ENCODE measurements at places on chromosomes 11 and 22.

GRCh38 chr22:37909766-37910165, 3.7 kb downstream of the MICALL1 start:
- DNase-seq: no peak

DNA sequence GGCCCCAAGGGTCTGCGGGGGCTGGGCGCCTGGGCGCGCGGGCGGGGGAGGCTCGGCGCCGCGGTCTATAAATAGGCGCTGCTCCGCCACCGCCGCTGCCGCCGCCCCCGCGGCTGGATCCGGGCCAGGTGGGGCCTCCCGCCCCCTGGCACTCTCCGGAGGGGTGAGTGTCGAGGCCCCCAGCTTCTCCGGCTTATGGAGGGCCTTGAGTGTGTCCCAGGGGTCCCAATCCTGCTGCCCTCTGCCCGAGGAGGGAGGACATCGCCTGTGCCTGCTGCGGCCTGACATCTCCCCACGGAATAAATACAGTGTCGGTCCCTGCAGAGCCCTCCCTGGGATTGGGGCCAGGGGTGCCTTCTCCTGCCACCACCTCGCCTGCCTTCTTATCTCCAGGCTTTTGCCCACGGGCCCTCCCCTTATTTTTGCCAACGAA, 4.3 kb upstream of the GP1BB start:
- DNase-seq: no peak

DNA sequence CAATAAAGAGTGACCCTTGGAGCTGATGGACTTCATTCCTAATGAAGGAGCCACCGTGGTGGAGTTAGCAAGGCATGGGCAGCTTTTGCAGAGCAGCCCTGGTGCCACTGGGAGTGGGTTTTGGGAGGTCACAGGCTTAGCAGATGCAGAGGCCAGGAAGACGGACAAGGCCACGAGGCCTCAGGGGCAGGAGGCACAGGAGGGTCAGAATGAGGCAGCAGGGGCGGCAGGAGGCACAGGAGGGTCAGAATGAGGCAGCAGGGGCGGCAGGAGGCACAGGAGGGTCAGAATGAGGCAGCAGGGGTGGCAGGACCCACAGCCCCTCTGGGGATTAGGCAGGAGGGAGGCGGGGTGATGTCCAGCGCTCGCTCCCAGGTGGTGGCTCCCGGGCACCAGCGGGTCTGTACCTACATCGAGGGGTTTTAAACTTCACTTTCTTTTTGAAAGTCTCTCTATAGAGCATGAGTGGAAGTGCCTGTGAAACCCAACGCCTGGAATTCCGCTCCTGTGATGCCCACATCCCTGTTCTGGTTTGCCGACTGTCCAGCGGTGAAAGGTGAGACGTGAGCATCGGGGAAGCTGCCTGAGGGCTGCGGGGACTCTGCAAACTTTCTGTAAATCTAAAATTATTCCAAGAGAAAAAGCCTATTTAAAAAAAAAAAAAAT, 521.6 kb downstream of the BRD1 start:
- no peak for DNase-seq

DNA sequence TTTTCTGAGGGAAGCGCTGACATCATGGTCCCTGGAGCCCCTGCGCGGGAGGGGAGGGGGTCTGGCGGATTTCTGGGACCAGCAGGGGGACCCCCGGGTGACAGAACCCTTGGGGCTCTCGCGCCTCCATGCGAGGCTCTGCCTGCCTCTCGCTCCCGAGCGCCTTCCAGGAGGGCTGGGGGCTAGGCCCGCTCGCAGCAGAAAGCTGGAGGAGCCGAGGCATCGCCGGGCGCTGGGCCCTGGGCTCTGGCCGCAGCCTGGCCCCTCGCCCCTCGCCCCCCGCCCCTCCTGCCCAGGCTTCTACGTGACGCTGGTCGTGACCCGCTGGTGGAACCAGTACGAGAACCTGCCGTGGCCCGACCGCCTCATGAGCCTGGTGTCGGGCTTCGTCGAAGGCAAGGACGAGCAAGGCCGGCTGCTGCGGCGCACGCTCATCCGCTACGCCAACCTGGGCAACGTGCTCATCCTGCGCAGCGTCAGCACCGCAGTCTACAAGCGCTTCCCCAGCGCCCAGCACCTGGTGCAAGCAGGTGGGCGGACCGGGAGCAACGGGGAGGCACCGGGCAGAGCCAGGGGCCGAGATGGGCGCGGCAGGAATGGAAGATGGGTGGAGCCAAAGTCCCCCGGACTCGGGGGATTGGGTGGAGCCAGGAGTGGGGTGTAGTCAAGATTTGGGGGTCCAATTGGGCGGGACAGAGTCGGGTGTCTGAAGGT, 5.4 kb downstream of the BEST1 start:
- DNase-seq: no peak

- DNase-seq: no peak
These were observed 50.3 kb upstream of the TCF20 start for GRCh38 chr22:42320443-42321416.

- DNase-seq: no peak
These were observed 155.7 kb upstream of the NARS2 start for GRCh38 chr11:78730267-78730824.

GRCh38 chr22:37639771-37640590, 512 bp downstream of the SH3BP1 start:
- no peak for DNase-seq

GRCh38 chr22:37794376-37794775, 13.4 kb upstream of the GCAT start:
- DNase-seq: no peak

Measured in pulmonary artery endothelial cell (primary cell).